Bladder microvascular endothelial cell (primary cell): ENCODE measurements at places on chromosomes 5 and 9. TPM values are rescaled to one million over a fixed set of nuclear protein-coding genes. Genes with fewer than 3 reads are reported as not detected.

DNM1 gene
- total RNA-seq = 0.16 and 0.69 TPM in 2 replicates

CD74 gene
- total RNA-seq = 5.7 and 10.7 TPM in 2 replicates

SLCO6A1 gene
- not detected in 2 replicates for total RNA-seq

PFN3 gene
- total RNA-seq = not detected in 2 replicates

MLANA gene
- not detected in 2 replicates for total RNA-seq

TRIO gene
- total RNA-seq = 107 and 374 TPM in 2 replicates

AFF4 gene
- total RNA-seq = 15.2 and 43.6 TPM in 2 replicates

IL31RA gene
- total RNA-seq = under 0.01 and 0.06 TPM in 2 replicates

DIPK1B gene
- 109 and 161 TPM in 2 replicates for total RNA-seq

CFAP90 gene
- not detected in 2 replicates for total RNA-seq

NOP16 gene
- 15.9 and 19.8 TPM in 2 replicates for total RNA-seq

CDX1 gene
- not detected in 2 replicates for total RNA-seq

TERT gene
- 0.06 TPM in 1 of 2 replicates, not detected in the other for total RNA-seq

ESM1 gene
- 286 and 379 TPM in 2 replicates for total RNA-seq

ZNF883 gene
- total RNA-seq = 0.16 and 0.50 TPM in 2 replicates

WDR38 gene
- not detected in 2 replicates for total RNA-seq

DMGDH gene
- 0.50 TPM in 1 of 2 replicates, not detected in the other for total RNA-seq

IL9 gene
- not detected in 2 replicates for total RNA-seq

DOCK8 gene
- total RNA-seq = 0.81 and 8.6 TPM in 2 replicates

KCNV2 gene
- not detected in 2 replicates for total RNA-seq

INPP5E gene
- total RNA-seq = 5.3 and 8.1 TPM in 2 replicates

CA9 gene
- not detected in 2 replicates for total RNA-seq

OLFML2A gene
- 0.32 and 2.0 TPM in 2 replicates for total RNA-seq

ENTPD8 gene
- 0.06 and 0.16 TPM in 2 replicates for total RNA-seq

CRHBP gene
- total RNA-seq = 0.49 and 0.88 TPM in 2 replicates
